CD4-positive, alpha-beta T cell treated with Interleukin-6 at 100 ng/mL for 8 hours (primary cell): ENCODE measurements at places on chromosomes 1 and 21.

DNA sequence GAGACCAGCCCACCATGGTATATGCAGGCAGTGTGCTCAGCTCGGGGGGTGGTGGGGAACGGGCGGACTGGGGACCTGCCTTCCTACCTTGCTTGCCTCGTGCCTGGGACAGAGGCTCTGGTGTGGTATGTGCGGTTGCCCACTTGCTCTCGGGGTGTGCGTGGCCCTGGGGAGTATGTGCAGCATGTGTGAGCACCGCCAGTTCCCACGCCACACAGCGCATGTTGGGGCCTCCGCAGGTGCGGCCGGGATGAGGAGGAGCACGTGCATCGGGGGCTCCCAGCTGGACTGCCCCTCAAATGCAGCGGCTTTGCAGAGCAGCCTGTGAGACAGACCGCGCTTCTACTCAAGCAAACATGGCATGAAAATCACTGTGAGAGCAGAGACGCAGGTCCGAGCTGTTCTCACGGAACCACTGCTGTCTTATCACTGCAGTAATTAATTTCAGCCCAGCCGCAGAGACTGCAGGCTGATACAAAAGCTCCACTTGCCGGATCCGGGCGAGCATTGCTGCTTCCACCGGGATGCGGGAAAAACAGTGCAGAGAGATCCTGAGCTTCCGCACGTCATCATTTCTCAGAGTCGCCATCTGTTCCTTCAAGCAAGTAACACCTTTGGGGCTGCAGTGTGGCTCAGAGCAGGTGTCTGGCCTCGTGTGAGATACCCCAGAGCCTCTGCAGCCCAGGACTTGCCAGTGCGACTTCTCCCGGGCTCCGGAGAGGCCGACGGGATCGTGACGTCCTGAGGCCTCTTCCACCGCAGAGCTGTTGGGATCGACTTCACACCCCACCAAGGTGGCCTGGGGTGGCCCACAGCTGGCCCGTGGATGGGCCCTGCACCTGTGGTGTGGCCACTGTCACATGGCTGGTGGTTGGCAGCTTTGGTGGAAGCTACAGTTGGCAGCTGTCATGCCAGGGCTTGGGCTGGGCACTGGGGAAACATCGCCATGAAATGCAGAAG, 92.6 kb upstream of the ACTRT2 start:
- DNase-seq: no peak

DNA sequence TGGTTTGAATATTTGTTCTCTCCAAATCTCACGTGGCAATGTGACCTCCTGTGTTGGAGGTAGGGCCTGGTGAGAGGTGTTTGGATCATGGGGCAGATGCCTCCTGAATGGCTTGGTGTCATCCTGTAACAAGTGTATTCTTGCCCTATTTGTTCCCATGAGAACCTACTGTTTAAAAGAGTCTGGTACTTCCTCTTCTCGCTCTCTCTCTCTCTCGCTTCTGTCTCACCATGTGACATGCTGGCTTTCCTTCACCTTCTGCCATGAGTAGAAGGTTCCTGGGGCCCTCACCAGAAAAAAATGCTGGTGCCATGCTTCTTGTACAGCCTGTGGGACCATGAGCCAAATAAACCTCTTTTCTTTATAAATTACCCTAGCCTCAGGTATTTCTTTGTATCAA, 8.4 kb upstream of the PAXBP1 start:
- no peak for DNase-seq

DNA sequence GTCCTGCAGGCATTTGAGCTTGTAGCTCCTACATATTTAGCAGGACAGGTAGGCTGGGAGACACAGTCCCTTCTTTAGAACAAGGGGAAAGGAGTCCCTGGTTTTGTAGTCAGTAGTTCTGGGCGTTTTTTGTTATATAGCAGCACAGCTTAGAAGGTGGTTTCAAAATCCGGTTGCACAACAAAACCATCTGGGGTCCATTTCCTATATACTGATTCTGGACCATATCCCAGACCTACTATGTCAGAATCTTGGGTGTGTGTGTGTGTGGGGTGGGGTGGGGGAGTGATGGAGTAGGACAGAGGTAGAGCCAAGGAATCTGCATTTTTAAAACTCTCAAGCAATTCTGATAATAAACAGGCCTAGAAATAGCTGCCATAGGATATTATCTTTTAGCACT, 21.6 kb downstream of the METTL13 start:
- DNase-seq: no peak

DNA sequence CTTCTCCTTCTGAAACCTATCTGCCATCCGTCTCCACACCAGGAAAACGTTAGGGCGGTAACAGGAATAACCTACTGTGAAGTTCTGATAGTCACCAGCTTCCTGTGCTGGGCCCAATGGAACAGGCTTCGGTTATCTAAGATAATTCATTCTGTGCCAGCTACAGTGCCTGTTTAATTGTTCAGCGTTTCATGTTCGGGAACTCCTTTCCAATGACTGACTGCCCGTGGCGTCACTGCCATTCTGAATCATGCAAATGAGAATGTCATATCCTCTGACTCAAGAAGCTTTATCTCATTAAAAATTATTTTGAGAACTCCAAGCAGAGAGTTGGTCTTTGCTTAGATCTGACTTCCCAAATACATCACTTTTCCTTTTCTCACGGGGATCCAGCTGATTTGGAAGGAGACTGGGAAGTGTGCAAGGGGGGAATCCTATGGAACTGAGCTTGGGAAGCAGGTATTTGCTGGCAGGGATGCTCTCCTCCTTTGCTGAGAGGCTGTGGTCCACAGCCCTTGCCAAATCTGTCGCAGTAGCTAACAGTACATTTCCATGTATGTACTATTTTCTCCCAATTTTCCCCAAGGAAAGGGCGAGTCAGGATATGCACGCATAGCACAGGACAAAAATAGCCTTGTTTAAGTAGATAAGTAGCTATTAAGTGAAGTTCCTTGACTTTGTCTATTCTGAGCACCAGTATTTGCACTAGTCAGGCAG, 358.7 kb downstream of the LTN1 start:
- no peak for DNase-seq

- no peak for DNase-seq
Observed at GRCh38 chr1:54360165-54361005, 45.8 kb downstream of the SSBP3 start.

DNA sequence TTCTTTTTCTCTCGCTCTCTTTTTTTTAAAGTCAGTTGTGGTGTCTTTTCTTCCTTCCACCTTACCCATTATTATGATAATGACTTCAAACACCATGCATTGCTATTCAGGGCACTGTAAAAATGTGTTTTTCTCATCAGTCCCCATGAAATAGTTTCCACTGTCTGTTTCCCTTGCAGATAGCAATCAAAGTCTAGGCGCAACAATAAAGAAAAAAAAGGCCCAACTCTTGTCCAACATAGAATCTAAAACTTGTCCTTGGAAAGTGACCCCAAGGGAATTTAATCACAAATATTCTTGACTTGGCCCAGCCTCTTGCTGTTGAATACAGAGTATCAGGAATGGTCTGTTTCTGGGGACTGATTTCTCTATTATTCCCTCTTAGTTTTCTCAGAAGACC, 382.5 kb downstream of the PLPP3 start:
- DNase-seq: no peak

DNA sequence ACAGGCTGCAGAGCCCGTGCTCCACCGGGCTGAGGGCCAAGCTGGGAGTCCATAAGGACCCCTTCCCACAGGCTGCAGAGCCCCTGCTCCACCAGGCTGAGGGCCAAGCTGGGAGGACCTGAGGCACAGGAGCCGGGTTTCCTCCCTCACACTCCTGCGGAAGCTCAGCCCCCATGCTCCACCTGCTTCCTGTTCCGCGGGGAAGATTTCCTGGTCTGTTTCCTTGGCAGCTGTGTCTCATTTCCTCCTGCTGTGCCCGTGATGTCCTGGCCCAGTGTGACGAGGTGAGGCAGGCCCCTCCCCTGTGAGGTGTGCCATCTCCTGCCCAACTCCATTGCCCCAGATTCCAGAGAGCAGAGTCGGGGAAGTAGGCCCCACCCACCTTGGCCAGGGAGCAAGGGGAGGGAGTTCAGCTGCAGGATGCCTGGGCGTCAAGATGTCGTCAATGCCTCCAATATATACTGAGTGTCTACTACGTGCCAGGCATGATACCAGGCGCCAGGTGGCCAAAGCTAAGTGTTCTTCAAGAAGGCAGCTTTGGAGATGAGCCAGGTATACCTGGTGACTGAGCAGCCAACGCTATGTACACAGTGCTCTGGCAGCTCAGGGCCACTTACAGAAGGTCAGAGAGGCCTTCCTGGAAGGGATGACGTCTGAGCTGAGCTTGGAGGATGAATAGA, 58.8 kb downstream of the NAV1 start:
- no peak for DNase-seq

GRCh38 chr1:11764115-11764514, 2.1 kb downstream of the C1orf167 start:
- DNase-seq: no peak

GRCh38 chr21:39313571-39314142, at the start of gene BRWD1:
Gene BRWD1, minus strand, starts transcription at chr21:39313632. Its CDS starts 141 bp downstream, at chr21:39313491.
- DNase-seq: peak; percentile 72

DNA sequence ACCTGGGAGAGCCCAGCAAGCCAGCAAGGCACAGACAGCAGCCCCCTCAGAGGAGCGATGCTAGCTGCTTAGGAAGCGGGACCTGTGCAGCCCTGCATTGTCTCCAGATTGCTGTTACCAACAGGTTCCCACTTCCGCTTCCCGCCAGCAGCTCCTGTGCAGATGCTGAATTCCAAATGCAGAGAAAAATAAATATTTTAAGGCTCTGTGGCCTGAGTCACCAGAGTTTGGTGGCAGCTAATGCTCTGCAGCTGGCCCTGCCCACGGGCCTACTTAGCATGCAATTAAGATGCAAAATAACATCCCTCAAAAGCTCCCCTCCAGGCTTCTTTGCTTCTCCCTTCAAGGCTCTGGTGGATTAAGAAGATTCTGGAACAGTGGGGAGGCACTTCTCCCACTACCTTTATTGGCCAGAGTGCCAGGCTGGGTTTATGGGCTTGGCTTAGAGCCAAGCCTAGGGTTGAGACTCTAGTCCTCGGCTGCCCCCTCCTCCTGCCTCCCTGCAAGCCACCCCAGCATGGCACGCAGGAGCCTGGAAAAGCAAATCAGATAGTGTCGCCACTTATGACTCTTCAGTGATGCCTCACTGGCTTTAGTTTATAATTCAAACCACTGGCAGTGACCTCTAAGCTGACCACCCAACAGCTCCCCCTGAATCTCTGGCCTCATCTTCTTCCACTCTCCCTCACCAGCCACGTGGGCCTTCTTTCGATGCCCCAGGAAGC, 207.1 kb upstream of the ZC3H12A start:
- DNase-seq: no peak

GRCh38 chr1:223776075-223776814, 63.9 kb downstream of the CAPN2 start:
- peak; percentile 56 for DNase-seq

- no peak for DNase-seq
Observed at GRCh38 chr1:30715216-30715615, 8.2 kb downstream of the MATN1 start.

DNA sequence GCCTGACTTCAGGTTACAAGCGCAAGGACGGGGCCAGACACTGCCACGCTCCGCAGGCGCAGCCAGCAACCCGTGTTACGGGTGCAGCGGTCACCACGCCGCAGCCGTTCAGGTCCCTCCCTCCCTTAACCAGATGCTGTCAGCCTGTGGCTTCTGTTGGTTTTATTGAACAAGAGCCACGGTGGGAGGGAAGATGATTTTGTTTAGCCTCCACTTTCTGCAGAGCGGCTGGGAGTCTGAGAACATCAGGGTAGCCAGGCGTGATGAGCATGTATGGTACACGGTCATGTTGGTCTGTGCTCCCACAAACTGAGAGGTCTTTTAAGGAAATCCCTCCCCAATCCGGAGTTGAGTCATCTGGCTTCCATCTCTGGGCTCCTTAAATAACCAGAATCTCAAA, 18.5 kb upstream of the ADARB1 start:
- no peak for DNase-seq

DNA sequence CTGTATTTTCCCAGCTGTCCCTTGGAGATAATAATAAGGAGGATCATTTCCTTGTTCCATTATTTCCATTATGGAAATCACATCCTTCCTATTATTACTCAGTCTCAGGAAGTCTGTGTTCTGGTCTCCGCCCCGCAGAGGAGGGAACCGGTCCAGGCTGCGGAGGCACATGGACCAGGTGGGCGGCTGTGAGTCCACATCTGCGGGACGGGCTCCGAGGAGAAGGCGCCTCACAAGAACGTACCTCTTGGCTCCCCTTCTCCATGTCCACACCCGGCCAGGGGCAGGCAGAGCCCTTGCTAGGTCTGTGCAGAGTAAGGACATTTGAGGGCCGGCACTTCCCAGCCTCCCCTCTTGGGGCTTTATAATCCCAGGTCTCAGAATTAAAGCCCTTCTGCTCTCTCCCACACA, 14.6 kb downstream of the RAB7B start:
- no peak for DNase-seq

DNA sequence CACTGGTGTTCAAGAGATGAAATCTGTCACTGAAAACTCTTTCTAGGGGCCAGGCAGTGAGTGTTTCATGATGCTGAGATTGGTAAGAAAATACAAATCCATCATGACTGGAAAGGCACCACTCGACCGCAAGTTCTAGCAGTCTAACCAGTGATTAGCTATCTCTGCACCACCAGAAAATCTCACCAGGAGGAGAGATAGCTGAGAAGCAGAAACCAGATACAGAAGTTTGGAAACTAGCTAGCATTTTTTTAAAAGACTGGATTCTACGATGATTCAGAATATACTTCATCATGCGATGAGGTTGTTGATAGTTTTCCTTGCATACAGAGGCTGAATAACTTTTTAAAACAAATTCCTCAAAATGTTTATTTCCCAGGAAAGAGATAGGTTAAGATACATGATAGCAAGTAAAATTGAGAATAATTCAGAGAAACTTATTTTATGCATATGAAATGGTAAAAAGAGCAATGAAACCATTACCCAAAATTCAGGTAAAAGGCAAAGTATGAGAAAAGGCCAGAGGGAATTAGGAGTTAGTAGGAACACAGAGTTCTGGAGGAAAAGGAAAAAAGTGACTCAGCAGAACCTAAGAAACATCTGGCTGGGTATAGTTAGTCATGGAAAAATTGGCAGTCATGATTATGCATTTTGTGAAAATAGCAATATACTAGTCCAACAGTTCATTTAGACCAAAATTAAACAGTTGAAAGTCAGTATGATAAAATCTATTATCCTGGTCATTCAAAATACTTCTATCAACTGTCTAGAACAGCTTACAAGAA, 3.3 kb upstream of the F3 start:
- DNase-seq: no peak
